IMR-90 (cell line): ENCODE measurements at places on chromosomes 12 and 14.

- DNase-seq = peak; percentile 56
These were observed 332.5 kb downstream of the CCER1 start for GRCh38 chr12:90622431-90622830.

- peak; percentile 42 for DNase-seq
These were observed 350.7 kb downstream of the PRKD1 start for GRCh38 chr14:29576927-29577326.

- no peak for DNase-seq
These were observed 4.1 kb upstream of the CSAD start for GRCh38 chr12:53184828-53185227.

GRCh38 chr12:101229841-101230241 is 19.8 kb upstream of the SLC5A8 start:
- DNase-seq = no peak
